ENCODE measurements at places on chromosomes 13 and 19.

- DNase-seq, result peak; percentile 59
These were observed 748 bp downstream of the LMNB2 start for GRCh38 chr19:2455851-2456570.

DNA sequence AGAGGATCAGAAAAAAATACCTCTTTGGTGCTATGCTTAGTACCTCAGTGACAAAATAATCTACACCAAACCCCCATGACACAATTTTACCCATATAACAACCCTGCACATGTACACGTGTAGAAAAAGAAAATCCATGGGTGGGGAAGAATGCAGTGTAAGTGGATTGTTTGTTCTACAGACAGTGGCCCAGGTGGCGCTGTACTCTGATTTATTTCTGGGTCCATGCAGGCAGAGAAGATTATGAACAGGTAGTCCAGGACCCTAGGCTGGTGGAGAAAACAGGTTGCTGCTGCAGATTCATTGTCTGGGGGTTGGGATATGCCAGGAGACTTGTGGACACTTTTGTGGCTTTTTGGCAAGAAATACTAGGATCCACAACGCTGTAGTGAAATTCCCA lies 9.1 kb downstream of the ZNF100 start:
- no peak for DNase-seq

GRCh38 chr19:30307191-30307974 lies 64.8 kb upstream of the ZNF536 start:
- no peak for DNase-seq

DNA sequence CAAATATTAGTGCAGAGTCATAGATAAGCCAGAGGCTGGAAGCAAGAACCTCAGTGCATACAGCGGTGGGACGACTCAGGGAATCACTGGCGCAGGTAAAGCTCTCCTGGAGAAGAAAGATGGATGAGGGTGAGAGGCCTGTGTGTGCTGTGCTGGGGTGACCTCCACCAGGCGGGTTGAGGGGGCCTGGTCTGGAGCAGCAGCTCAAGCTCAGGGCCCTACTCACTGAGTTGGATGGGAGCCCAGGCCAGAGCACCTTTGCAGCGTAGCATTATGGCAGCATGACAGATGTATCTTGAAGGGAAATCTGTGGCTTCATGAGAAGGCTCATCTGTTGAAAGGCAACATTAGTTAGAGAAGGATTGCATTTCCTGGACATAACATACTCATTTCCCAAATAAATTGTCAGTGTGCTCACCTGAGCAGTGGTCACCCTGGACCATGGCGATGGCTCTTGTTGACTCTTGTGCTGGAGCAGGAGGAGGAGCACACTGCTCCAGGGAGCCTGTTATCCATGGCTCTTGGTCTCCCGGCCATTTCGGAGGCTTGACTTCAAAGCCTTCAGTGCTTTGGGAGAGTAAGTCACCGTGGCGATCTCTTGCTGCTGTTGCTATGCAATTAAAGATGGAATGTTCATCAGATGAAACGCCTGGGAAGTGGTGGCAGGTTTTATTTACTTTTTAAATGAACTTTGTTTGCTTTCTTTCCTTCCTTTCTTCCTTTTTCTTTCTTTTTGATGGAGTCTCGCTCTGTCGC lies 25.0 kb downstream of the HNRNPM start:
- DNase-seq, result no peak

DNA sequence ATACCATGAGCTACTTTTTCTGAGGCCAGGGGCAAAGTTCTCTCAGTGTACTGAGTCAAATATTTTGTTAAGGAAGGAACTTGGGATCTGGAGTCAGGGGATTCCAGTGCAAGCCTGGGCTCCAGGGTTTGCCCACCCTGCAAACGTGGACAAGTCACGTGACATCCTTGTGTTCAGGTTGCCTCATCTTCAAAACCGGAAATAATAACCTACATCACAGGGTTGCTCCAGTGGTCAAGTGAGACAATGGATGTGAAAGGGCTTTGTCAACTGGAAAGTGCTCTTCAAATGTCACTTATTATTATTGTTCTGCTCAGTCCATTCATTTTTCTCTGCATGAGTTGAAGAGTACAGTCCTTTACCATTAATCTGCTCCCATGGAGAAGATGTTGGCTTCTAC lies 414.9 kb downstream of the COG6 start:
- DNase-seq, result no peak

GRCh38 chr13:22517544-22517943 lies 663.2 kb upstream of the SGCG start:
- DNase-seq, result no peak

DNA sequence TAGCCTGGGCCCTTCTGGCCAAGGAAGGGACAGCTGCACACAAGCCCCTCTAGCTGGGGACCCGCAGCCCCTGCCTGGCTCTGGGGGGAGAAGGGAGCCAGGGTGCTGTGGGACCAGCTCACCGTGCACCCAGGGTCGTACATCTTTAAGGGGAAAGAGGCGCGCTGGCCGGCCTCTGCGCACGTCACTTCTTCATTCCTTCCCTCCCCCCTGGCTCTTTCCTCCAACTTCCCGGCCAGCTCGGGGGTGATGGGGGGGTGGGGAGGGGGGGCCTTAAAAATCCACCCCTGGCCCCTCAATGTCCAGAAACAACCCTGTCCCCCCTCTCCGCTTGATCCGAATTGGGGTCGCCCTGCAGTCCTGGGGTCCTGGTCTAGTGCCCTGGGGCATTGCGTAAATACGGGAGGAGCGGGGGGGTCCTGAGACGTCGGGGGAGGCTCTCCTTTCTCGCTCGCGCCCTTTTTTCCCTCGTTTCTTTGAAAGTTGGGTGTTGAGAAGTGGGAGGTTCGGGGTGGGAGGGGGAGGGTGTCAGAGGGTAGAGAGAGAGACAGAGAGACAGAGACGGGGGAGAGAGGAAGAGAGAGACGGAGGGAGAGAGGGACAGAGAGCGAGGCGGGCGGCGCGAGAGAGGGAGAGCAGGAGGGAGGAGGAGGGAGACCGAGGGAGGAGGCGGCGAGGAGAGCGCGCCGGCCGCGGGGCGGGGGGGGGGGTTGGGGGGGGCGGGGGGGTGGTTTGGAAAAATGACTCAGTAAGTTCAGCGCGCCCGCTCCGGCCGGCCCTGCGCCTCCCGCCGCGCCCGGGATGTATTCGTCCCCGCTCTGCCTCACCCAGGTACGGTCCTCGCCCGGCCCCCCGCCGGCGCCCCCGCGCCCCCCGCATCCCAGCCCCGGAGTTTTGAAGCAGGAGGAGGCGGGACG lies at the start of gene NFIC:
NFIC (plus strand) TSS at position 748 of the 917 bp plus-strand sequence; CDS start at position 802, 54 bp downstream.
- no peak for DNase-seq

- DNase-seq, result no peak
These were observed 73.4 kb upstream of the POMP start for GRCh38 chr13:28585561-28585960.

GRCh38 chr13:41179593-41180250 lies 14.6 kb downstream of the KBTBD7 start:
- DNase-seq, result no peak

- no peak for DNase-seq
These were observed 929 bp upstream of the TNFSF13B start for GRCh38 chr13:108268466-108269112.

- DNase-seq, result no peak
These were observed 545.8 kb downstream of the LIG4 start for GRCh38 chr13:107669391-107669993.

DNA sequence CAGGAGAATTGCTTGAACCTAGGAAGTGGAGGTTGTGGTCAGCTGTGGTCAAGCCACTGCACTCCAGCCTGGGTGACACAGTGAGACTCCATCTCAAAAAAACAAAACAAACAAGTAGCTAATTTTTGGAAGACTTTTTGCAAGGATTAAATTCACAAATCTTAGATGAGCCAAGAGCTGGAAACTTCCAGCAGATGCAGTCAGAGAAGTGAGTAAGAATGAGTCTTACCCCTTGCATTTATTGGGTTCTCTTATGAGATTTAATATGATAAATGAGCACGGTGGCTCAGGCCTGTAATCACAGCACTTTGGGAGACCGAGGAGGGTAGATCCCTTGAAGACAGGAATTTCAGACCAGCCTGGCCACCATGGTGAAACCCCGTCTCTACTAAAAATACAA lies 44.9 kb upstream of the NBEA start:
- no peak for DNase-seq

- no peak for DNase-seq
These were observed 44.2 kb downstream of the CEBPG start for GRCh38 chr19:33417751-33418150.

DNA sequence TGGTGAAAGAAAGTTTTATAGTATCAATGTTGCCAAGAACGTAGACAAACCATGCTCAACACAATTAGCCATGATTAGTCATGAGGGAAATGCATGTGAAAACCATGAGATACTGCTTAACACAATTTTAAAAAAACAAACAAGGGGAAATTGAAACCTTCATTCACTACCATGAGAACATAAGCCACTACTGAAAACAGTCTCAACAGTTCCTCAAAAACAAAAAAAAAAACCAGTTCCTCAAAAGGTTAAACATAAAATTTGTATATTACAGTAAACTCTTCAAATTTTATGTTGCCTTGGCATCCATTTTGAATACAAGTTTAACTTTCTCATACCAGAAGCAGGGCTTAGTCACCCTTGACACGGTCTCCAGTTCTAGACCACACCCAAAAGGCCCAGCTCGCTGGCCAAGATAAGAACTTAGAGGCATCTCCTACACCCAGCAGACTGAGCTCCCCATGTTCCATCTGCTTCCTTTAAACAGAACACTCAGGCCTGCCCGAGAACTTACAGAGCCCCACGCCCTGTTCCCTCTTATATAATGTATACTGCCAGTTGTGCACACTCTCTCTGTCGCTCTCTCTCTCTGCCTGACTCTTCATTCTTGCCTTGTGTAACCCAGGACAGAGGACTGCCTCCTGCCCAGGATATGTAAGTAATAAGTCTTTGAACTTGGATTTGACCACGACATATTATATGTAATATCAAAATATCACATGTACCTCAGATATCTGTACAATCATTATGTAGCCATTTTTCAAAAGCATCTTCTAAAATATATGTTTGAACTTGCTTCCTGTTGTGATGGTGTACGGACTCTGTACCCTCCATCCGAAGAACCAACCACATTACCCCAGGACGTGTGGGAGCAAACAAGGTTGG lies 67.4 kb downstream of the STK24 start:
- DNase-seq, result peak; percentile 33

DNA sequence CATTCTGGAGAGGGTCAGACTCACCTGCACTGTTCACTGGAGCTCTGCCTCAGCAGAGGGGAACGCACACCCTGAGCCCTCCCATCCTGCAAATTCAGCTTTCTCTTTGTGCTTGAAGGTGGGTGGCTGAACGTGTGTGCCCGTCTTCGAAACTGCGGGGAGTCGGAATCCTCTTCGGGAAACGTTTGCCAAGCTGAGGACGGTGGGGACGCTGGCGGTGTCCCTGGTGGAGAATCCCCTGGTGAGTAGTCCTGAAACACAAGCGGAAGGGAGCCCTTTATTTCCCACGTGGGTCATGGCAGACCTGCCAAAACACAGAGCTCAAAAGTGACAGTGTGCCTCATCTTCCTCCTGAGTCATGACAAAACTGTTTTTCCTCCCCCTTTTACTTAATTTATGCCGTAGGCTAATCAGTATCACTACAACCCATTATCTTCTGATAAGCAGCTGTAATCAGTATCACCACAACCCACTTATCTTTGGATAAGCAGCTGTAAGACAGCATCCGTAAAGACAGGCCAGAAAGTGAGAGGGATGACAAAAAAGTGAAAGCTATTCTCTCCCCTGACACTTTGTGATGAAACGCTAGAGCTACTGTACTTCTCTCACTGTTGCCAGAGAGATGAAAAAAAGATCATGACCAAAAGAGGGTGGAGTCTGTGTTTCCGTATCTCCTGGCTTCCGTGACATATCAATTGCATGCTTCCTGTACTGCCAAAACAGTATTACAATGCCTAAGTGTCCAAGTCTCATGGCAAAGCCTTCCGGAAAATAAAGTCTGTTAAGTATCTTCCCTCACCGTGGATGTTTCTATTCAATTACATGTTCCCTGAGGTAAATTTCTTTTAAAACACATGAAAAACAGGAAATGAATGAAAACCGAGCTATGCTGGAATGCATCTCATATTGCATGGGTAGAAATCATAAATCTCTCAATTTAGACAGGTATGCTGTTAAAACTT lies 155.5 kb downstream of the TBC1D4 start:
- DNase-seq, result peak; percentile 56

DNA sequence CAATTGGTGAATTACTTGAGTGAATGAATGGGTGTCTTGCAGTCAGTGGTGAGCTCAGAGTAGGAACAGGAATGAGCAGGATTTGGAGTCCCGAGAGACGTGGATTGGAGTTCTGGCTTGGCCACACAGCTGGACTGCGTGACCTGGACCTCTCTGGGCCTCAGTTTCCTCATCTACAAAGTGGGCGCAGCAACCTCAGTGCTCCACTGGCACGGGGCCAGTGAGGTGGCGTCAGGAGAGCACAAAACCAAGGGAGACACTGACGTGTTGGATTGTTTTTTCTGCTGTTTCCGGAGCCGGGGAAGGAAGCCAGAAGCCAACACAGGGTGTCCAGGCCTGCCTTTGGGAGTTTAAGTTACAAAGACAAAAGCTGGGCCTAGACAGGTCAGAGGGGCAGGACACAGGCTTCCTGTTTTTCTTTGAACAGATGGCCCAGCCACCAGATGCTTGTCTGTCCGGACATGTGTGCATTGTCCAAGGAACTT lies 6.5 kb upstream of the DOCK6 start:
- no peak for DNase-seq

DNA sequence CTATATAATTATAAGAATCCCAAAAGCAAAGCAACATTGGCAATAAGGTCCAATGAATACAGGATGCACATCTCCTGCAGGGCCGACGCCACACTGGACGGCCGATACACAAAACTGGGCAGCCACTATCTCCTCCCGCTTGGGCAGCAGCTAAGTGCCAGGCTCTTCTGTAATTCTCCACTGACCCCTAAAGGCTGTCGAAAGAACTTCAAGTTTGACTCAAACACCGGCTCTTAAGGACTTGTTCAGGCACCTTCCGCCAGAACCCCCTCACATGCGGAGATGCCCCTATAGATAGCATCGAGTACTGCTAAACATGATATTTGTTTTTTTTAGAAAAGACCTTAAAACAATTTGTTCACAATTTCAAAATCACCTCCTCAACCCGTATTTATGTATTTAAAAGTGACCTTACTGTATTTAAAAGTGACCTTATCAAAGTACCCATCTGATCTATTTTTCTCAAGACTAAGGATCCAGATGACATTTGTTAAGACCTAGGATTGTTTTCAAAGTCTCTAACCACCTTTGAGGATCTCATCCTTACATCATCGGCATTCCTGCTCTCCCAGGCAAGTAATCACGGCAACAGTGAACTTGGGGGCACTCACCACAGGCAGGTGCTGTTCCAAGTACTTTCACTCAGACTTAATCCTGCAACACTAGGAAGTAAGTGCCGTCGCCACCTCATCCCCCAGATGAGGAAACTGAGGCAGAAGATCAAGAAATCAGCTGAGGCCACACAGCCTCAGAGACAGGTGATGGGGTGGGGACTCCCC lies 77.8 kb downstream of the TUBGCP3 start:
- no peak for DNase-seq

DNA sequence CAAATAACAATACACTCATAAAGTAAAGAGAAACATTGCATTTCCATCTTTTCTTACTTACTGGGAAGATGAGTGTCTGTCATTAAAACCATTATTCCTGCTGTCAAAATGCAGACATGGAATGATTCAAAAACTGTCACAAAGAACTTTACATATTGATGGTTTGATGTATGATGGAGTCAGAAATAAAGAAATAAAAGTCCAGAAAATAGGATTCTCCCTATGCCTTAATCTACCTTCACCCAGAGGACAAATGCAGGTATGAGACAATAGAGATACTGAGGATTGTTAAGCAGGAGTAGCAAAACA lies 656.1 kb downstream of the TBC1D4 start:
- DNase-seq, result no peak

GRCh38 chr13:29817604-29818378 lies 32.6 kb downstream of the UBL3 start:
- DNase-seq, result no peak

Data from stimulated activated CD4-positive, alpha-beta T cell treated with anti-CD3 and anti-CD28 coated beads, Interleukin-12 subunit alpha, Interleukin-12 subunit beta, amount 100 ng/mL, for 24 hours (primary cell).